ENCODE measurements at places on chromosomes 16 and 17.

- DNase-seq: peak; percentile 54
These were observed at the start of gene SNF8 for GRCh38 chr17:48944515-48945260. Gene SNF8 (minus strand): TSS chr17:48944842. CDS start chr17:48944734, 108 bp downstream.

GRCh38 chr17:48127371-48128051 lies 19.9 kb downstream of the SNX11 start:
- no peak for DNase-seq

DNA sequence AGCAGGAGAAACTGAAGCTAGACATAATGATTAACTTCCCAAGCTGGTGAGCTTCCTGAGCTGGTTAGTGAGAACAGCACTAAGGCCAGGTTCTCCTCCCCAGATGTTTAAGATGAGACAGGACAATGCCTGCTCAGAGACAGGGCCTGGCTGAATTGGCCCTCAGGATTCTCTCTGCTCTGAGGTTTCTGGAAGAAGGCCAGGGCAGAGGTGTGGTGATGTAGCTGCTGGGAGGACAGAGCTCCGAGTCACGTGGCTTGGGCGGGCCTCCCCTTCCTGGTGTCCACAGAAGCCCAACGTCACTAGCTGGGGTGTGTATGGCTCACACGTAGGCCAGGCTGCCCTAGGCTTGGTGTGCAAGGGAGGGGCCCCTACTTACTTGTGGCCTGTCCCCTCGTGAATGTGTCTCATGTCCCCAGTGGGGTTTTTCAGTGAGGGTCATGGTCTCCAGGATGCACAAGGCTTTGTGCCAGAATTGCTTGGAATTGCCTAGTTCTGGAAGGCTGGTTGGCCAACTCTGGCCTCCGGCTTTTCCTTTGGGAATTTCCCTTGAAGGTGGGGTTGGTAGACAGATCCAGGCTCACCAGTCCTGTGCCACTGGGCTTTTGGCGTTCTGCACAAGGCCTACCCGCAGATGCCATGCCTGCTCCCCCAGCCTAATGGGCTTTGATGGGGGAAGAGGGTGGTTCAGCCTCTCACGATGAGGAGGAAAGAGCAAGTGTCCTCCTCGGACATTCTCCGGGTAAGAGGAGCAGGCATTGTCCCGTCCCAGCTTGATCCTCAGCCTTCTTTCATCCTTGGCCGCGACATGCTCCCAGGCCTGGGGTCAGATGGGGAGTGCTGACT lies 3.4 kb downstream of the NOD2 start:
- DNase-seq: no peak

- DNase-seq: no peak
These were observed 81.3 kb downstream of the HIC1 start for GRCh38 chr17:2136241-2136640.

- DNase-seq: no peak
These were observed 1.4 kb upstream of the CNGB1 start for GRCh38 chr16:57972306-57972705.

DNA sequence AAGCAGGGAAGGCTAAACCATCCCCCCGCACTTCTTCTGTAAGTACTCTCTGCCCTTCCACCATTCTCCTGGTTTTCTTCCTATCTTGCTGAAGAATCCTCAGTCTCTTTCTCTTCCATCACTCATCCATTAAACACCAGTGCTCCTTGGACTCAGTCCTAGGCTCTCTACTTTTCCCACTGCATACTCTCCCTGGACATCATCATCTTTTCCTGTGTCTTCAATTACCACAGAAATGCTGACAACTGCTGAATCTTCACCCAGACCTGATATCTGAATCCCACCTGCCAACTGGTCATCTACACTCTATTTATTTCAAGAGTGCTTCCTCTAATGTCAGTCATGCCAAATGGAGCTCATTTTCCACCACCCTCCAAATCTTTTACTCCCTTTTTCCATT lies 53.8 kb upstream of the ARL6IP1 start:
- DNase-seq: no peak

DNA sequence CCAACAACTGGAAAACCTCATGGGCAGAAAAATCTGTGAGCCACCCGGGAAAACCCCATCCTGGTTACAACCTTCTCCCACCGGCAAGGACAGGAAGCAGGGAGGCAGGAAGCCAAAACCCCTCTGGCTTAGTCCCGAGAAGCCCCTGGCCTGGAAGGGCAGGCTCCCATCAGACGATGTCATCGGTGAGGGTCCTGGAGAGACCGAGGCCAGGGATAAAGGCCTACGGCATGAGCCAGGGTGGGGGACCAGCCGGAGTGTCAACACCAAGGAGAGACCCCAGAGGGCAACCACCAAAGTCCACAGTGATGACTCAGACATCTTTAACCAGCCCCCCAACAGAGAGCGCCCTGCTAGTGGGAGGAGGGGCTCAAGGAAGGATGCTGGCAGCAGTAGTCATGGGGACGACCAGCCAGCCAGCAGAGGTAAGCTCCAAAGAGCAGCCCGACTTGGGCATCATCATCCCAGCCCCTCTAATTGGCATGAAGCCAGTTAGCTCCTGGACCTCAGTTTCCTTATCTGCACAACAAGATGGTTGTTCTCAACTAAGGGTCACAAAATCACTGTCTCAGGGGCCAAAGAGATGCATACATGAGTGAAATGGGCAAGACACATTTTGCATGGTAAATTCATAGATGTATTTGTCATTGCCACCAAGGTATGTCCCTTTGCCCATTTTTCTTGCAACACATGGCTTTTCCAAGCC lies 190.7 kb downstream of the KATNIP start:
- no peak for DNase-seq

GRCh38 chr17:7407485-7408251 lies at the start of gene NLGN2:
Gene NLGN2 (plus strand): TSS chr17:7407845. CDS start chr17:7408256, 411 bp downstream.
- no peak for DNase-seq

DNA sequence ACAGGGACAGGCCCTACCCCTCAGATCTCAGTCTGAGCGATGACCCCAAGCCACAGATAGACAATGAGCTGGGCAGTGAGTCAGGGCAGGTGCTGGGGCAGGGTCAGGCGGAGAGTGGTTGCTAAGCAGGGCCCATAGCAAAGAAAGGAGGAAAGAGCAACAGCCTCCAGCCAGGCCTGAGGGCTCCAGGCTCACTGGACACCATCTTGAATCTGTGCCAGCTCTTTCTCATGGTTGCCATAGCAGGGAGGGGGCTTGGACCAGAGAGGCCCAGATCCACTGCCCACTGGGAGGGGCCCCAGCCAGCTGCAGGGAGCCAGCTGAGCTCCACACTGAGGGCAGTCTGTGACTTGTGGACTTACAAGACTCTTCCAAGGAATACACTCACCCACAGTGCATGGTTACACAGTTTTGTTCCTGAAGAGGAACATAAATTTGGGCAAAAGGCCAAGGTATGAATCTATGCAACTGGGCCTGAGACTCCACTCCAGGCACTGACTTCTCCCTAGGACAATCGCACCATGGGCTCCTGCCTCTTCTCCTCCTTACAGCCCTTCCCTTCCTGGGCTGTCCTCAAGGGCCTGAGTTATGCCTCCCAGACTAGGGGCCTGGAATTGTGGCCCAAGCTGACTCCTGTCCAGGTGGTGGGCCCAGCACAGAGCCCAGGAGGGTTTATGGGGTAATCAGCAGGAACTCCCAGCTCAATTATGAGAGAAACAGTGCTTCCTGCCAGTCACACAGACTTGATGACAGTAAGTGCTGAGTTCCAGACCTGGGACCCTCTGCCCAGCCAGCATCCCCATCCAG lies 59.9 kb downstream of the BEAN1 start:
- DNase-seq: no peak

DNA sequence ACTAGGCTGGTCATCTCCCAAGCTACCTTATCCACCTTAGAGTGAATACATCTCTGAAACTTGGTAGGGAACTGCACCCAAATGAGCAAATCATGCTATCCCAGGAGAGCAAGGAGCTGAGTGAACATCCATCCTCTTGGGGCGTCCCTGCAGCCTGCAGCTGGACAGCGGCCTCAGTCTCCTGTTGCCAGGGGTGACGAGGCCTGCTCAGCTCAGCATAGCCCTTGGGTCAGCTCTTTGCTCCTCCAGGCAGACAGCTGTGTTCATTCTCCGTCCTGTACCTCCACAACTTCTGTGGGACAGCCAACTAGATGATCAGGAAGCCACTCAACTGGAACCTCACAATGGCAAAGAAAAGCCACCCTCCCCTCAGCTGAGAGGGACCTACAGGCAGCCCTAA lies 111.9 kb downstream of the SOCS1 start:
- DNase-seq: no peak

DNA sequence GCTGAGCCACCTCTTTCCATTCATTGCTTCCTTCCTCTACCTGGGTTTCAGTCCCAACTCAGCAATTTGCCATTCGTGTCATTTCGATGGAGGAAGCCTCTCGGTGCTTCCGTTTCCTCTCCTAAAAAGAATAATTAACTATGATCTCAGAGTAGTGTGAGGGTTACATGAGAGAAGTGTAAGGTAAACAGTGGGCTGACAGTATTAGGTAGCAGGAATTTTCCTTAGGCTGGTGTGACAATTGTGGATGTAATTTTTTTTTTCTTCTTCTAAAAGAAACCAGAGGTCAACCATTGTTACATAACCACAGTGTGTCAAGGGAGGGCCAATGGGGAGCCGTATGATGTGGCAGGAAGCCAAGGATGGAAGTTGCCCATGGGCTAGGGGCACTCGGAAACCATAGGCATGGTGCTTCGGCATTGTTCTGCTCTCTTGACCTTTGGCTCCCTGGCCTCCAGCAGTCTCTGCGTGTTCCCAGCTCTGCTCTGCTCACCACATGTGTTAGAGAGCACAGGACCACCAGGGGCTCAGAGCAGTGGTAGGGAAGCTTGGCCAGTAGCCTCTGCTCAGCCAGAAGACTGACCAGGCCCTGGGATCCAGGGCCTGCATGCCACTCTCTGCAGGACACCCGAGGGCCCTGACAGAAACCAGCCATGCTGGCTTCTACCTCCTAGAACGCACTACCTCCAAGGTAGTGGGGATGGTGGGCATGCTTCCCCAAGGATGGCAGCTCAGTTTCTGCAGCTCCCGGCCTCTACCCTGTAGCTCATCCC lies 2.0 kb upstream of the TOP2A start:
- DNase-seq: no peak

GRCh38 chr17:9294661-9295210 lies 273.4 kb downstream of the NTN1 start:
- DNase-seq: no peak

DNA sequence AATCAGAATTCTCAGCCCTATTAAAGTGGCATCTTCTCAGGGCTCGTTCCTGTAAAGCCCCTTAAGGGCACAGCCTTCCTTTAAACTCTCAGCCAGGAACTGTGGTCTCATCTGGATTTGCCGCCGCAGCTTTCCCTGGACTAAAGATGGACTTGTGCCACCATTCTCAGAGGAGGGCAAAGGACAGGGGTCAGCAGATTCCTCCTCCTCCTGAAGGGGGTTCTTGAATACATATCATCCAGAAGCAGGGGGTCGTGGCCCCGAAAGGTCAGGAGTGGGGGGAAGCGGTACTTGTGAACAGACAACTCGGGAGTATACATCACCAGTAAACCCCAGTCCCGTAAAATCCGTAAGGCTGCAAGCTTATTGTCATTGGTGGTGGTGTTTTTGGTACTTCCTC lies 174.8 kb downstream of the RPTOR start:
- no peak for DNase-seq

GRCh38 chr16:89115216-89115861 lies 21.7 kb downstream of the ACSF3 start:
- DNase-seq: no peak

DNA sequence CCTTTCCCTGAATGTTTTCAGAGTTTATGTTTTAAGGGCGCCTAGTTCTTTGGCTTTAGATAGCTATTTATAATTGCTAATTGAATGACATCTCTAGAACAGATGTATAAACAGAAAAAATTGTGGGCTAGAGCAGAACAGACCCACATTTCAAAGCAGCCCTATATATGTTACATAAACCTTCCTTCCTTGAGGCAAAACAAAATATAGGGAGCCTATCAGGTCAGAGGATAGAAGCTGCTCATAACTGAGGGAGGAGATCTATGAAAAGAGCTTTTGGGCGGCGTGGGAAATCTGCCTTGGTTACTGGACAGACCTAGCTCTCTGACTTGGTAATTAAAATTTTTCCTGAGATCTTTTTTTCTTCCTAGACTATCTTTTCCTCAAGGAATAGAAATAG lies 68.4 kb downstream of the SPAG9 start:
- no peak for DNase-seq

GRCh38 chr16:4204521-4204920 lies 37.4 kb downstream of the SRL start:
- DNase-seq: no peak

DNA sequence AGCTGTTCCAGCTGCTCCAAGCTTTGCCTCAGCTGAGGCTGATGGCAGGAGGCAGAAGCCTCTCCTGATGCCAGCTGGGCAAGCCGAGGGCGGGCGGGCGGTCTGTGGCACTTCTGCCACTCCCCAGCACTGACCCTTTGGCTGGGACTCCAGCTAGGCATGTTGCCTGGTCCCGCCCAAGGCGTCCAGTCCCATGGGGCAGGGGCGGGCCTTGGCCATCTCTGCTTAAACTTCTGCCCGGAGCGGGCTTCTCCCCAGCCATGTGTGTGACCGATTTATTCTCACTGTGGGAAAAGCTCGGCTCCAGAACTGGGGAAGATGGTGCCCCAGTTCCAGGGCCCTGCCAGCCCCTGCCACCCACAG lies 349.1 kb downstream of the SEC14L1 start:
- DNase-seq: no peak

GRCh38 chr17:16407911-16408588 lies 7.3 kb upstream of the TRPV2 start:
- DNase-seq: no peak

- no peak for DNase-seq
These were observed 206.8 kb downstream of the CA10 start for GRCh38 chr17:51951741-51952140.

GRCh38 chr17:49901460-49902331 lies 53.8 kb upstream of the TAC4 start:
- DNase-seq: no peak

GRCh38 chr16:48173889-48174288 lies 18.1 kb upstream of the ABCC12 start:
- DNase-seq: no peak

GRCh38 chr16:80260906-80261311 lies 279.9 kb upstream of the DYNLRB2 start:
- no peak for DNase-seq

DNA sequence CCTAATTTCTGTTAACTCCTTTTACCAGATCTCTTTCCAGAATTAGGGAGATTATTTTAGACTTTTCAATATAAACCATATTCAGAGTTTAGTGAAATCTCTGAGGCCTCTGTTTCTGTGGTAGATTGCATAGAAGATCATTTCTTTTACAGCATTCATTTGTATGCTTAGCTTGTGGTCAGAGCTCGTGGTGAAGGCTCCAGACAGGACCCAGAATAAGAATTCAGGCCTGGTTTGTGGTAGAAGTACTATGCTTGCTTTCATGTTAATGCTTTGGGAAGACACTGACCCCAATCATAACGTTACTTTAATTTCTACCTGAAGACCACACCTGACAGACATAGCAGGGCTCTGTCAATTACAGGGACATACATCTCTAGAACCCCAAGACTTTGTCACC lies 258.1 kb downstream of the FTO start:
- no peak for DNase-seq
